ENCODE measurements at places on chromosomes 6 and 20.

- H3K27ac ChIP-seq: no peak overlapping the region
- no peak overlapping the region for H3K4me3 ChIP-seq
- no peaks in the 10 kb centered on the region for H3K4me1 ChIP-seq
- H3K36me3 ChIP-seq: no peaks in the 10 kb centered on the region
- DNase-seq: no peak
Measured at GRCh38 chr20:24112360-24112759, 123.8 kb upstream of the GGTLC1 start.

- H3K27me3 ChIP-seq: no peaks in the 10 kb centered on the region
- no peak overlapping the region for H3K4me3 ChIP-seq
- DNase-seq: no peak
- H3K27ac ChIP-seq: no peak overlapping the region
Measured at GRCh38 chr6:110705543-110705942, 109.7 kb downstream of the CDK19 start.

GRCh38 chr20:24545168-24545567 lies 75.7 kb downstream of the SYNDIG1 start:
- no peak for DNase-seq
- H3K36me3 ChIP-seq: no peaks in the 10 kb centered on the region
- no peak overlapping the region for H3K4me3 ChIP-seq

GRCh38 chr6:12312736-12313135 lies 22.6 kb downstream of the EDN1 start:
- no peak overlapping the region for H3K27ac ChIP-seq
- no peaks in the 10 kb centered on the region for H3K27me3 ChIP-seq
- H3K4me1 ChIP-seq: no peaks in the 10 kb centered on the region
- no peak for DNase-seq

DNA sequence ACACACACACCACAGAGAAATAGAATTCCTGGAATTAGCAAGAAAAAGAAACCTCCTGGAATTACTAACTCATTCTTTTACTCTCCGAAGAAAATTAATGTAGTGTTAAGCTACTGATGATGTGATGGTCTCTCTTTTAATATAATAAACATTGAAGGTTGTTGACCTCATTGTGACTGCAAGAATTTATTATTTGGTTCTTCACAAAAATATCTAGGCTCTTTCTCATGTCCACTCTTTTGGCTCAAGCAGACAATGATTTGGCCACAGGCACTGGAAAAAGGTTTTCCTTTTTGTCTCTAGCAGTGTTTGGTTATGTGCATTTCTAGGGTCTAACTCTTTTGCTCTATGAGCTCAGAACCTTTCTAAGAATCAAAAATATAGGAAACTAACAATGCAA lies 811.9 kb downstream of the TENT5A start:
- no peak overlapping the region for H3K27ac ChIP-seq
- DNase-seq: no peak
- no peaks in the 10 kb centered on the region for H3K4me1 ChIP-seq
- no peaks in the 10 kb centered on the region for H3K27me3 ChIP-seq

DNA sequence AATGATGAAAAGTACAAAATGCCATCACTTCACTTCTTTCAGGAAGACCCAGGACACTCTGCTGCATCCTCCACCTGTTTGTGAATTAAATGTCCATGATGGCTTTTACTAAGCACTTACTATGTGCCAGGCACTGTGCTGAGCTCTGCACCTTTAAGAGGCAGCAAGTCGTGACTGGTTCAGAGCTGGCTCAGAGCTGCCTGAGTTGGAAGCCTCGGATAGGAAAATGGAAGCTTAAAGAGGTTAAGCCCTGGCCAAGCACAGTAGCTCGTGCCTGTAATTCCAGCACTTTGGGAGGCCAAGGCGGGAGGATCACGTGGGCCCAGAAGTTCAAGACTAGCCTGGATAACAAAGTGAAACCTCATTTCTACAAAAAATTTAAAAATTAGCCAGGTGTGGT lies 95.6 kb downstream of the SNX5 start:
- DNase-seq: no peak
- no peaks in the 10 kb centered on the region for H3K36me3 ChIP-seq
- H3K27ac ChIP-seq: no peak overlapping the region
- peaks cover 25% of the 10 kb centered on the region for H3K4me1 ChIP-seq
- no peak overlapping the region for H3K4me3 ChIP-seq

DNA sequence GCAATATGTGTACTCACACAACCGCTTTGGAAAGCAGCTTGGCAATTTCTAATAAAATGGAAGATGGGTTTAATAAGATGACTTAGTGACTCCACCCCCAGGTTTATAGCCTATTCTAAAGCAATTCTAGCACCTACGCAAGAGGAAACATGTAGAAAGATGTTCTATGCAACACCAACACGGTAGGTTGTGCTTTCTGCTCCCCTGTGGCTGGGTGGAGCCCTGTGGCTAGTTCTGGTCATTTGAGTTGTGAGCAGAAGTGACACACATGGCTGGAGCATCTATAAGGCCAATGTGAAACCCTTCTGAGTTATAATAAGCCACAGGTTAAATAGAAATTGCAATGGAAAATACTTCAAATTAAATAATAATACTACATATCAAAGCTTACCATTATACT lies 310.7 kb downstream of the CD83 start:
- no peak for DNase-seq
- no peaks in the 10 kb centered on the region for H3K4me1 ChIP-seq
- H3K27ac ChIP-seq: no peak overlapping the region
- H3K36me3 ChIP-seq: no peaks in the 10 kb centered on the region
- H3K27me3 ChIP-seq: no peaks in the 10 kb centered on the region
- H3K4me3 ChIP-seq: no peak overlapping the region

GRCh38 chr6:40042232-40042631 lies 108.0 kb upstream of the MOCS1 start:
- no peak overlapping the region for H3K4me3 ChIP-seq
- H3K27me3 ChIP-seq: peaks cover 83% of the 10 kb centered on the region
- DNase-seq: peak; percentile 87
- H3K27ac ChIP-seq: no peak overlapping the region
- H3K4me1 ChIP-seq: no peaks in the 10 kb centered on the region
- no peaks in the 10 kb centered on the region for H3K36me3 ChIP-seq

DNA sequence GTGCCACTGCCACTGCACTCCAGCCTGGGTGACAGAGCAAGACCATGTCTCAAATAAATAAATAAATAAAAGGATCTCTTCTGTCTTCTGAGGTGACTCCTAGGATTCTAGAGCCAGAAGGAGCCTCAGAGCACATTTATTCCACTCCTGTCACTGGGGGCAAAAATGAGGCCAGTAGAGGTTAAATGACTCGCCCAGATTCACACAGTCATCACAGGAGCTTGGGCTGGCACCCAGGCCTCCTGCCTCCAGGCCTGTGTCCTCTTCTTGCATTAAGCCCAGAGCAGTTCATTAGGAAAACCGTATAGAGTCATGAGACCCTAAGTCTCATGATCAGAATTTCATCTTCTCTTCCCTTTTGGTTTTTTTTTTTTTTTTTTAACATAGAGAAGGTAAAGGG lies 243.3 kb downstream of the NRN1 start:
- no peaks in the 10 kb centered on the region for H3K27me3 ChIP-seq
- no peak overlapping the region for H3K4me3 ChIP-seq
- no peak overlapping the region for H3K27ac ChIP-seq
- H3K36me3 ChIP-seq: no peaks in the 10 kb centered on the region
- no peaks in the 10 kb centered on the region for H3K4me1 ChIP-seq

- no peak overlapping the region for H3K4me3 ChIP-seq
- no peaks in the 10 kb centered on the region for H3K27me3 ChIP-seq
- peaks cover 9% of the 10 kb centered on the region for H3K4me1 ChIP-seq
- no peak overlapping the region for H3K27ac ChIP-seq
- DNase-seq: no peak
- H3K36me3 ChIP-seq: no peaks in the 10 kb centered on the region
Measured at GRCh38 chr20:33789109-33789857, 21.9 kb upstream of the CHMP4B start.

GRCh38 chr20:2626853-2627541 lies 25.4 kb upstream of the NOP56 start:
- H3K4me1 ChIP-seq: no peaks in the 10 kb centered on the region
- H3K4me3 ChIP-seq: no peak overlapping the region
- no peak for DNase-seq
- H3K27me3 ChIP-seq: no peaks in the 10 kb centered on the region

- no peak for DNase-seq
- peaks cover 10% of the 10 kb centered on the region for H3K4me1 ChIP-seq
- no peaks in the 10 kb centered on the region for H3K36me3 ChIP-seq
- H3K27me3 ChIP-seq: no peaks in the 10 kb centered on the region
Measured at GRCh38 chr20:19850198-19850533, 92.1 kb downstream of the RIN2 start.

- no peaks in the 10 kb centered on the region for H3K27me3 ChIP-seq
- H3K36me3 ChIP-seq: no peaks in the 10 kb centered on the region
- no peak overlapping the region for H3K4me3 ChIP-seq
- no peak overlapping the region for H3K27ac ChIP-seq
- peak; percentile 28 for DNase-seq
Measured at GRCh38 chr6:154731296-154732218, 1.7 kb upstream of the SCAF8 start.

GRCh38 chr6:111804627-111805235 lies 68.5 kb downstream of the FYN start:
- H3K4me3 ChIP-seq: no peak overlapping the region
- DNase-seq: peak; percentile 72
- H3K4me1 ChIP-seq: peaks cover 6% of the 10 kb centered on the region
- H3K36me3 ChIP-seq: no peaks in the 10 kb centered on the region

GRCh38 chr6:109362102-109362884 lies 20.0 kb downstream of the CD164 start:
- peaks cover 30% of the 10 kb centered on the region for H3K36me3 ChIP-seq
- no peak for DNase-seq
- H3K27me3 ChIP-seq: no peaks in the 10 kb centered on the region
- H3K4me3 ChIP-seq: no peak overlapping the region
- H3K27ac ChIP-seq: no peak overlapping the region
- peaks cover 1% of the 10 kb centered on the region for H3K4me1 ChIP-seq

DNA sequence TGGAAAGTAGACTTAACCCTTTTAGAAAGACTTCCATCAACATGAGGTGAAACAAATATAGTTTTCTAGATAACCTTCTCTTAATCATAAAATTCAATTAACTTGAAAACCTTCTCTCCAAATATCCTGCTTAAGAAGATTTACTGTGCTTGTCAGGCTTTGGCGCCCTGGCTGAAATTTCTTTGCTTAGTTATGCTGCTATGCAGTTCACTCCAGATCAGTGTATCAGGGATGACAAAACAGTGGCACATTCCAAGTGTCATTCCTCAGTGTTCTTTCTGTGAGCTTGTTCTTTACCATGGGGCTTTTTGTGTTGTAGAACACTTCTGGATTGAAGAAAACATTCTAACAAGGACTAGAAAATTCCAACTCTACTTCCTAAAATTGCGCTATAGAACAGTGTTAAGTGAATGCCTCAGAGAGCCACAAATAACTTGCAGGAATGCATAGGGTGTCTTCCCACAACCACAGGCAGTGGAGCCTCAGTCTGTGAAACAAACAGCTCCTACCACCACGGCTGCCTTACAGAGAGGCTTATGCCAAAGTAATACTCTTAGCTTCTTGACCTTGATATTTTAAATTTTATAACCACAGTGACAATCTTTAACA lies 443.6 kb downstream of the CDC5L start:
- H3K4me1 ChIP-seq: peaks cover 11% of the 10 kb centered on the region
- H3K27ac ChIP-seq: no peak overlapping the region
- H3K4me3 ChIP-seq: no peak overlapping the region
- H3K27me3 ChIP-seq: no peaks in the 10 kb centered on the region
- no peak for DNase-seq

- DNase-seq: no peak
- no peak overlapping the region for H3K4me3 ChIP-seq
- peaks cover 20% of the 10 kb centered on the region for H3K27me3 ChIP-seq
- no peak overlapping the region for H3K27ac ChIP-seq
Measured at GRCh38 chr20:4226330-4227084, 211.1 kb upstream of the RNF24 start.

DNA sequence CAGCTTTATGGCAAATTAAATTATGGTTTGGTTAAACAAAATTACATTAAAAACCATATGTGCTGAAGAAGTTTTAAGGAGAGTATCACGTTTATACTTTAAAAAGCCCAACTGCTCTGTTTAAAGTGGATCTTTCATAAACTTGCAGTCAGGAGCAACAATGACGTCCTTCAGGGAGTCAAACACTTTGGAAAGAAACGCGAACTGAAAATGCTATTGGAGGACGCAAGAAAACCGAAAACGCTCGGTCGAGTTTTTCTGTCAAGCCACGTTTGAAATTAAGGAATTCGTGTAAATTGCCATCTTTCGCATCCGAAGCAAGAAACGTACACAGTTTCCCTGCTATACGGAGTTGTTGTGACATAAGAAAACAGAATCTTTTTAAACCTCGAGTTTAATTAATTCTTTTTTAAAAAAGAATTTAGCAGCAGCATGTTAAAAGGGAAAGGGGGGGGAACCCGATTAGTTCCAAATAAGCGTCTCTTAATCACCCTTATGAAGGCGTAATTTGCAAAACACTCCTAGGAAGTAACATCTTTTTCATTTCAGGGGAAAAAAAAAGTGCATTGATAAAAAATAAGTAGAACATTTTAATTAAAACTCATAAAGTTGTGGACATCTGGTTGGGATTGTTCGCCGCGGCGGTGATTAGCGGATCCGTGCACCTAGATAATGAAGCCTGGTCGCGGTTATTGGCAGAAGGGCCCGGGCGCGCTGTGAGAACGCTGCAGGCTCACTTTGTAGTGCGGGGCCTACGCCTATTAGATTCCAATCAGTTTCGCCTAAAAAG lies 295.4 kb downstream of the TFAP2C start:
- H3K4me3 ChIP-seq: no peak overlapping the region
- no peaks in the 10 kb centered on the region for H3K36me3 ChIP-seq
- H3K27me3 ChIP-seq: peaks cover 45% of the 10 kb centered on the region
- no peaks in the 10 kb centered on the region for H3K4me1 ChIP-seq

- no peaks in the 10 kb centered on the region for H3K27me3 ChIP-seq
- no peaks in the 10 kb centered on the region for H3K36me3 ChIP-seq
- H3K4me1 ChIP-seq: peaks cover 34% of the 10 kb centered on the region
- H3K4me3 ChIP-seq: peak overlapping the region; percentile 39
- DNase-seq: peak; percentile 67
Measured at GRCh38 chr6:163250116-163250515, 164.4 kb upstream of the QKI start.

DNA sequence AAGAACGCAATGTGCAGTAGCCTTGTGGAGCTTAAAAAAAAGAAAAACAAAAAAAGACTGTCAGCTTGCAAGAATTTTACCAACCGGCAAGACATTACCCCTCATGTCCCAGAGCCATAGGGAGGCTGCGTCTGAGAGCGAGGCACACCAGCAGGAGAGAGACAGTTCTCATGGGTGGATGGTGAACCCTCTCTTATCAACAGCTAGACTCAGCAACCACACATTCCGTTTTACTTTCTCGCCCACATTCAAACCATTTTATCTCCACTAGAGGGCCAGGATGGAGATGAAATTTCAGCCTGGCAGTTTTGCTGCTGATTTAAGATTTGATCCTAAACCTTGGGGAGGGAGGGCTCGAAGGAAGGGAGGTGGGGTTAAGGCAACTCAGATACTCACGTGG lies 247.0 kb downstream of the ATXN1 start:
- peak; percentile 84 for DNase-seq
- H3K4me1 ChIP-seq: peaks cover 30% of the 10 kb centered on the region
- no peak overlapping the region for H3K27ac ChIP-seq

- DNase-seq: peak; percentile 31
- no peaks in the 10 kb centered on the region for H3K27me3 ChIP-seq
- H3K4me1 ChIP-seq: peaks cover 24% of the 10 kb centered on the region
- H3K27ac ChIP-seq: no peak overlapping the region
- H3K4me3 ChIP-seq: no peak overlapping the region
Measured at GRCh38 chr6:36627801-36628246, 33.7 kb downstream of the SRSF3 start.
